NCI-H1694 (cell line): ENCODE measurements at places on chromosomes 5 and 9.

DNA sequence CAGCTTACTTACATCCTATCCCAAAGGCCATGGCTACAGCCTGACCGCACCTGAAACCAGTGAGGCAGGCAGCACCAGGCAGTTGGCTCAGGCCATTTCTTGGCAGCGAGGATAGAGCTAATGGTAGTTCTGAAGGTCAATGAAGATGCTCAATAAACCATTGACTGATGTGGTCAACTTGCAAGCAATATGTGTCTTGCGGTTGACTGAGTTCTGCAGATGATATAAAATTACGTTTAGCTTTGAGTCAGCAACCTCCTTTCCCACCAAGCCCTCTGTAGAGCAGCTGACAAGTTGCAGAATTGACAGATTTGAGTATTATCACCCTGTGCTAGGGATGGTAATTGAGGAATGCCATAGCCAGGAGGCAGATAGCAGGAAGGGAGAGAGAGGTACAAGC is 189.0 kb upstream of the PUM3 start:
- DNase-seq: no peak

DNA sequence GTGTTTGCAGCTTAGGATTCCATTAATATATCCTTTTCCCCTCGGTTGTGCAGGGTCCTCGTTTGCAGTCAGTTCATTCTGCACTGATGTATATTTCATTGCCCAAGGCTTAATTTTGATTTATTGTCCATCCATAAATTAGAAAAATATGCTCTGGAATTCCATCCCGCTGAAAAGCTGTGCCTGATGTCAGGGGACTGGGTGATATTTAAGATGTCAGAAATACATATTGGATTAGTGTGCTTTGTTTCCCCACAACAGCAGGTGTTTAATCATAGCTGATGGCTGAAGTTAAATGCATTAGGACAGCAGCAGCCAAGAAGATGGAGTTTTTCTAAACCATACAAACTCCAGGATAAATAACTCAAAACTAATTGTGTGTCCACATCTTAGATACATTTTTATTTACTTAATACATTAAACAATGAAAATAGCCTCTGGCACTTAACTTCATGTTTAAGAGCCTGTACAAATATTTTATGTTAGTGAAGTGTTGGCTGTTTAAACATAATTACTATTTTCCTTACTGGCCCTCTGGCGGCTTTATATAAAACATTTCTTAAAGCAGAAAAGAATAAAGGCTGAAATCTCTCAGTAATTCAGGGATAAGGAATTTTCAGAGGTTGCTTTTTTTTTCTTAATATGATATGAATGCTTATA is 170.4 kb upstream of the TBCA start:
- no peak for DNase-seq

DNA sequence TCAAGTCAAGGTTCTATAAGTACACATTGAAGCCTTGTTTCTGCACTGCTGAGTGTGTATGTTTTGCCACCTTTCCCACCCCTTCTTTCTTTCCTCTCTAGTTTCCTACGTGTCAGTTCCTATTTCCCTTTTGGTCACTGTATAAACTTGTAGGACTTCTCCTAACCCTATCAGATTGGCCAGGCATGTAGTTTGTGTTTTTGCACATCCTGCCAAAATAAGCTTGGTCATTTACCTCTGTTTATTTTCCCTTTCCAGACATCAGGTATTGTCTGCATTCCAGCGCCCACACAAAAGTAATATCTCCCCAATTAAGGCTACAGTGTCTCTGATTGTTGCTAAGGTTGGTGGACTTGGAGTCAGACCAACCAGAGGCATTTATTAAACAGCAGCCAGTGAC is 252.9 kb upstream of the MPDZ start:
- DNase-seq: no peak

DNA sequence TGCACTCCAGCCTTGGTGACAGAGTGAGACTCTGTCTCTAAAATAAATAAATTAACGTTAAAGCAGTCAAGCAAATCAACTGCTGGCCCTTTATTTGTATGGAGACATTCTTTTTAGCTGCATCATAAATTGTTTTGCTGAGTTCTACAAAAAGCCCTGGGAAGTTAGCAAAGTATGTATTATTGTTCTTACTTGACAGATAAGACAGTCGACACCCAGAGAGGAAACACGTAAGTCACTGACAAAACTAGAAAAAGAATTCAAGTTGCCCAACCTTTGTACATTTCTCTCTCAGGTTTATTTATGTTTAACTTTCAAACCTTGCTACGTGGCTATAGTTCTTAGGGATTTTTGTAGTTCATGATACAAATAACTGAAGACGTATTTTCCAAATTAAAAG is 40.4 kb upstream of the MACIR start:
- no peak for DNase-seq

- no peak for DNase-seq
These were observed 84.5 kb upstream of the SMIM23 start for GRCh38 chr5:171701100-171701541.

- no peak for DNase-seq
These were observed 203.4 kb downstream of the EFNA5 start for GRCh38 chr5:107467137-107467932.

DNA sequence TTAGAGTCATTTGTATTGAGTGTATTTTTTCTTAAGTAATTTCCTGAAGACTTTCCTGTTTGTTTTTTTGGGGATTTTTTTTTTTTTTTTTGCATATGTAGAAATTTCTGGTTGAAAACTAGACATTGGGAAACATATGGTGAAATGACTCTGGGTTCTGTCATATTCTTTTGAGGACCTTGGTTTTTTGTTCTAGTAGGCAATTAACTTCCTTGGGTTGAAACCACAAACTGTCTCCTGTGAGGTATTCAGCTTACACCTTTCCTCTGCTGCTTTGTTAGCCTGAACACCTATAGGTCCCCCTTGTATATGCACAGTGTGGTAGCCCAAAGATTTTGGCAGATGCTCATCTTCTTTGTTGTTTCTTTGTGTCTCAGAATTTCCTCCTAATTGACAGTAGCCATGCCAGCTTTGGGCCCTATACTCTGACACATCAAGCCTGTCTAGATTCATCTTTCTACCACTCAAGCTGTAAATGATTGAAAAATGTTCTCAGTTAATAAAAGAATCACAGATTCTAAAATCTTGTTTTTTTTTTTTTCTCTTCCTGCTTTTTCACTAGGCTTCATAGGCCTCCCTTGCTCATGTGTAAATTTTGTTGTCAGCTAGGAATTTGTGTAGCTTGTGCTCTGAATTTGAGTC is 140.6 kb downstream of the COMMD10 start:
- DNase-seq: no peak
